ENCODE measurements at places on chromosomes 4 and X.

GRCh38 chrX:101452056-101452455, 33.2 kb upstream of the ARMCX4 start:
- no peak for DNase-seq

DNA sequence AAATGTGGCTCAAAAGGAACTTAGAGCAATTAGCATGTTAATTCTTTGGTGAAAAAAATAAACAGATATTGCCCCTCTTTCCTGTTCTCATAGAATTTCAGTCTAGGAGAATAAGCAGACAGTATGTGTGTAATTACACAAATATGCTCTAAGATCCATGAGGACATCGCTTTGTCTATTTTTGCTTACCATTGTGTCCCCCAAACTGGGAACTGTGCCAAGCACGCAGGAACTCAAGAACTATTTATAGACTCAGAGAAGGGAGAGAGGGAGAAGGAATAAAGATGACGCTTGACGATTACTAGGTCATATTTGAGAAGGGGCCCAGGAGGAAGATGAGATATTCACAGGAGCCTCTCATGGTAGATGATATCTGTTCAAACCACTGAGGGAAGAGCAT, 692.6 kb downstream of the RAB28 start:
- no peak for DNase-seq

DNA sequence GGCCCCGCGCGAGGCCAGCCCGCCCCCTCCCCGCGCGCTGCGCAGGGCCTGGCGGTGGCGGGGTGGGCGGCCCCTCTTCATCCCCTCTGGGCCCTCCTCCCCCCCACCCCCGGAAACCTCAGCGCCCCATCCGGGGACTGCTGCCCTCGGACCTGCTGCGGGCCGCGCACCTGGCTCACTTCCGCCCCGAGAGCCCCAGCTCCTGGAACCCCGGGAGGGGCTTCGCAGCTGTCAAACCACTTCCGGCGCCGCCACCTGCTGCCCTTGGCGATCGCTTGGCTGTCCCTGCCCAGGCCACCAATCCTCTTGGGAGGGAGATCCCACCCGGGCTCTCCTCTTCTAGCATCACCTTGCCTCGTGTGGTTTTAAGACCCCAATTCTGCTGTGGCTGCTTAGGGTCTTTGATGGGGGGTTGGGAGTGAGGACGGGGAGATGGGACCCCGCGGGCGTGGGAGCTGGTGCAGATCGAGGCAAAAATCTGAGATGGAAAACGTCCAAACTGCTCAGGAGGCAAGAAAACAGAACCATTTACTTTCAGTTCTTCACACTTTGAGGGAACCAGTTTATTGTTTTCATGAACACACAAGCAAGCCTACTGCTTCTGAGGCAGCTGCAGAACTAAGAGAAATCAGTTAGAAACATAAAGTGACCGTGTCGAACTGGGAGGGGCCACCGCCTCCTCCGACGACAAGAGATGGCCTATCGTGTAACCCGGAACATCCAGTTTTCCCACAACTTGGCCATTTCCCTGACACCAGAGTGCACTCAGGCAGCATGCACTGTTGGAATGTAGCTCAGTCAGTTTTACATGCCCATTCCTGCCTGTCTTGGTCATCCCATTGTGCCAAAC, 754 bp downstream of the MTMR1 start:
- peak; percentile 73 for DNase-seq

DNA sequence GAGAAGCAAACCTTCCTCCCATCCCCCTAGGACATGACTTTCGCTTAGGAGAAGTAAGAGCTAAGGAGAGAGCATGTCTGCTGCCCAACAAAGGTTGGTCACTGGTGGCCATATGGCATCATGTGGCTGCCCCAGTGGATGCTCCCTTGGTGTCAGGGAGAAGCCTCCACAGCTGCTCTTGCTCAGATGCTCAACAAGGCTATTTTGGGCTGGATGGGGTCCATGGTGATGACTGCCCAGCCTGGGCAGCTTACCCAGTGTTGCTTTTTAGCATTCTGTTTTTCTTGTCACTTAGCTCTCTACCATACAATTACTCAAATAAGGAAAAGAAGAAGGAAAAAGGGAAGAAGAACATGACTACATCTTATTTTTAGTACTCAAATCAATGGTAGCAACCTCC, 48.9 kb upstream of the PPARGC1A start:
- no peak for DNase-seq

DNA sequence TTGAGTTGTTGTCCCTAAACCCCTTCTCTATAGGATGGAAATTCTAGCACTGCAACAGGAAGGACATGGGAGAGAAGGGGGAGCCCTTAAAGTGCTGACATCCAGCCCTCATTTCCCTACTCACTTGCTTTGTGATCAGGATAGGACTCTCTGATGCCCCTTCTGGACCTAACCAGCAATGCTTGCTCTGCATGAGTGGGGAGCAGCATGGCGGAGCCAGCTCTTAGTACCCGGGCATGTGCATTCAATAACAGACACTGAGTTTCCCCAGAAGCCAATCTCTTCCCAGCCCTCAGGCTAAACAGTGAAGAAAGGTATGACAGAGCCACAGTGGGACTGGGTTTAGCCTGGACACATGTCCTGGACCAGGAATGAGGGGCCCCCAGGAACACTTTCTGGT, 14.0 kb downstream of the SOD3 start:
- DNase-seq = no peak

GRCh38 chr4:153471698-153472093, 5.5 kb downstream of the TMEM131L start:
- DNase-seq = no peak

DNA sequence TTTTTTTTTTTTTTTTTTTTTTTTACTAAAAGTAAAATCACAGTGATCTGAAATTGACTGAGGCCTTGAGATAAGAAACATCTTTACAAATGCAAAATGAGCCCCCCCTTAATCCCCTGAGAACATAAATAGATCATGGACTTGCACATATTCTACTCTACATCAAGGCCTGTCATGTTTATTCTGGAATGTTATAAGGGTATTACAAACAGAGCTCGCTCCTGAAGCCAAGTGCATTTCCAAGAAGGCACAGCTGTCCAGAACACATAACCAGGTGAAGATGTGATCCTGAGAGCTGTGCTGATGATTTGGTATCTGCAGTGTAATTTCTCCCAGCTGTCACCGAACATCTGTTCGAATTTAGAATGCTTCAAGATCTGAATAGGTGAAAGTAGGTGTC, 384.5 kb downstream of the GPAT3 start:
- no peak for DNase-seq

GRCh38 chr4:82275431-82276331, 98.1 kb downstream of the HNRNPD start:
- no peak for DNase-seq

GRCh38 chrX:66221856-66222255, 57.8 kb downstream of the HEPH start:
- DNase-seq = no peak

GRCh38 chr4:63155561-63155960, 1253.7 kb downstream of the TECRL start:
- no peak for DNase-seq

GRCh38 chr4:172628263-172628662, 540.3 kb upstream of the GALNT7 start:
- no peak for DNase-seq

DNA sequence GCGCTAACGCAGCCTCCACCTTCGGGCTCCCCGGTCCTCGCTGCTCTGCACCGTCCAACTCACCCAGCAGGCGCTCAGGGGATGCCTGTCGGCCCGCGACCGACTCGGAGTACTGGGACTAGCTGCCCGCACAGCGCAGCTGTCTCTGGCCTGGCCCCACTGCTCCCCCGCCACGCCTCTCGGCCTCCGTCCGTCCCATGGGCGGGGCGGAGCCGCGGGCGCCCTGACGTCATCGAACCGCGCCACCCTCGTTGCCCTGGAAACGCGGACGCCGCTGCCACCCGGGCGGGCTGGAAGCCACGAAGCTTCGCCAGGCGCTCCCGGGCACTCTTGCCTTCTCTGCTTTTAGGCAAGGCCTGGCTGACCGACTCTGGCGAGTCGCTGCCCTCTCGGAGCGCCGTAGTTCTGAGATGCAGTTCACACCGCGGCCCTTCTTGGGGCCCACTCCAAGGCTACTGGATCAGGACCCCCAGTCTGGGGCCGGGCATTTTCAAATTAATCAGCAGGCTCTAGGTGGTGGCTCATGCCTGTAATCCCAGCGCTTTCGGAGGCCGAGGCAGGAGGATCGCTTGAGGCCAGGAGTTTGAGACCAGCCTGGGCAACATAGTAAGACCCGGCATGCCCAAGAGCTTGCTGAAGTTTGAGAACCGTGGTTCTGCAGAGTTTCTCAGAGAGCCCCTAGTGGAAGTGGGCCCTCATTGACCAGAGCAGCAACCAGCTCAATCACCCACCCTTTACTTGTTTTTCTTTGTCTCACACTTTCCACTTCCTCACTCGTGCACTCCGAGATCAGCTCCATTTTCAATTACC, 12.0 kb downstream of the ACOX3 start:
- DNase-seq = peak; percentile 83

GRCh38 chr4:48667148-48667547, 112.9 kb downstream of the FRYL start:
- DNase-seq = no peak

DNA sequence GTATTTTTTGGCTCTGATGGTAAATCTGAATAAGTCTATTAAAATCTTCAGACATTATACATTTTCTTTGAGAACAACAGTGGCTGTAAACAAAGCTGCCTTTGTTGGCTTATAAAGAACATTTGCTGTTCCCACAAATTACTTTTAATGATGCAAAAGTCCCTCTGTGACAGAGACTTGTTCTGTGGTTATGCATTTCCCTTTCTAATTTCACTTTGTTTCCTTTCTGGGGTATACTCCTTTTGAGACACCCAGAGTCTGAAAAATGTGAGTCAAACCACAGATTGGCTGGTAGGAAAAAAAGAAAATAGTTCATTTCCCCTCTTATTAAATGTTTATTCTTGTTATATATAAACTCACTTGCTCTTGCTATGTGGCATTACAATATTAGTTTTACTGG, 402.4 kb downstream of the PACRGL start:
- no peak for DNase-seq

- no peak for DNase-seq
Measured at GRCh38 chrX:12390301-12390700, 252.0 kb downstream of the FRMPD4 start.

- DNase-seq = no peak
Measured at GRCh38 chrX:46125111-46125510, 420.1 kb downstream of the ZNF674 start.

DNA sequence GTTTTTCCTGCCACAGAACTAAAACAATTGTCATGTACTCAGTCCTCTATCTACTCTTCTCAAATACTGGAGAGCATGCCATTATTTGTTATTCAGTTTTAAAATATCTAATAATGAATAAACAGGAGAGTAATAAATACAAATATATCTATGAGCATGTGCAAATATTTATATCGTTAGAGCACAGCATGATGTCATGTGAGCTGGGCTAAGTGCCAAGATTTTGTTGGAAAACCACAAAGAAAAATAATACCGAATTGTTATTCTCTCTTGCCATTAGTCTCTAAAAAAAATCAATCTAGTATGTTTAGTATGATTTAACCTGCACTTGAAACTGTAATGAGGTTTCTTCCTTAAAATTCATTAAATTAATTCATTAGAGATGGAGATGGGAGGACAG, 97.3 kb downstream of the DDX60 start:
- no peak for DNase-seq

DNA sequence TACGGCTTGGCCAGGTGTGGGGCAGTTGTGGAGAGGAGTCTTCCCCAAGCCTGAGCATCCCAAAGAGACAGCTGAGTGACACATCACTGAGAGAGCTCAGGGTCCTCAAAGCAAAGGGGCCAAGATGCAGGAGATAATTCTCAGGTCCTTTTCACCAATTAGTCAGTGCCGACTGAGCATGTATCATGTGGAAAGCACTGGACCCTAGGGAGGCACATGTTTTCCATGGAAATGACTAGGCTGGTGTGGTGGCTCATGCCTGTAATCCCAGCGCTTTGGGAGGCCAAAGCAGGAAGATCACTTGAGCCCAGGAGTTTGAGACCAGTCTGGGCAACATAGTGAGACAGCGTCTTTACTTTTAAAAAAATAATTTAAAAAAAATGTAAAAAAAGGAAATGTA, 67.3 kb upstream of the PRPS1 start:
- no peak for DNase-seq

- no peak for DNase-seq
Measured at GRCh38 chr4:31146366-31146765, 426.2 kb downstream of the PCDH7 start.

- DNase-seq = no peak
Measured at GRCh38 chr4:148315049-148315448, 127.2 kb downstream of the NR3C2 start.

DNA sequence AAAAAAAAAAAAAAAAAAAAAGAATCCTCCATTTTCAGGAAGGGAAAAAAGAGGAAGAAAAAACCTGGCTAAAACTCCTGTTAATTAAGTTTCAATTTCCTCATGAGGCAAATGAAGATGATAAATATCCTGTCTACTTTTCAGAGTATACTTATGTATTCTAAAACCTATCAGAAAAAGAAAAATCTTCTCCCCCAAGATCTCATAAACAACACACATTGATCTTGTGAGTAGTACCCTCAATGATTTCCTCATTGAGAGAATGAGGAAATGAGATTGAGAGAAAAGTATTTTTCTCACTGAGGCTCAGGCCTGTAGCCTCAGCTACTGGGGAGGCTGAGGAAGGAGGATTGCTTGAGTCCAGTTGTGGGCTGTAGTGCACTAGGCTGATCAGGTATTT, 146.7 kb downstream of the TET2 start:
- DNase-seq = no peak
